ENCODE measurements at places on chromosomes 3 and 15. TPM values are rescaled to one million over a fixed set of nuclear protein-coding genes. Genes with fewer than 3 reads are reported as not detected.

GPR156 gene
- 0.91 TPM for total RNA-seq

FBXO40 gene
- 0.02 TPM for total RNA-seq

PSTPIP1 gene
- total RNA-seq, result 11.7 TPM

- H3K4me3 ChIP-seq, result no peak overlapping the region
- DNase-seq, result peak; percentile 66
- H3K4me1 ChIP-seq, result peaks cover 8% of the 10 kb centered on the region
These were observed 77.4 kb downstream of the SNRK start for GRCh38 chr3:43363621-43364266.

- no peaks in the 10 kb centered on the region for H3K27me3 ChIP-seq
- DNase-seq, result no peak
- no peaks in the 10 kb centered on the region for H3K36me3 ChIP-seq
- H3K4me3 ChIP-seq, result no peak overlapping the region
- no peak overlapping the region for H3K27ac ChIP-seq
These were observed 98.9 kb downstream of the LINGO1 start for GRCh38 chr15:77533578-77534430.

Measured in SJCRH30 (cell line).